Stimulated activated CD4-positive, alpha-beta T cell treated with anti-CD3 and anti-CD28 coated beads, Interleukin-12 subunit alpha, Interleukin-12 subunit beta, amount 100 ng/mL, for 4 hours (primary cell): ENCODE measurements at places on chromosomes 12 and 14.
A peak's percentile ranks its signal among the peaks of the same experiment; 100 is the strongest.

DNA sequence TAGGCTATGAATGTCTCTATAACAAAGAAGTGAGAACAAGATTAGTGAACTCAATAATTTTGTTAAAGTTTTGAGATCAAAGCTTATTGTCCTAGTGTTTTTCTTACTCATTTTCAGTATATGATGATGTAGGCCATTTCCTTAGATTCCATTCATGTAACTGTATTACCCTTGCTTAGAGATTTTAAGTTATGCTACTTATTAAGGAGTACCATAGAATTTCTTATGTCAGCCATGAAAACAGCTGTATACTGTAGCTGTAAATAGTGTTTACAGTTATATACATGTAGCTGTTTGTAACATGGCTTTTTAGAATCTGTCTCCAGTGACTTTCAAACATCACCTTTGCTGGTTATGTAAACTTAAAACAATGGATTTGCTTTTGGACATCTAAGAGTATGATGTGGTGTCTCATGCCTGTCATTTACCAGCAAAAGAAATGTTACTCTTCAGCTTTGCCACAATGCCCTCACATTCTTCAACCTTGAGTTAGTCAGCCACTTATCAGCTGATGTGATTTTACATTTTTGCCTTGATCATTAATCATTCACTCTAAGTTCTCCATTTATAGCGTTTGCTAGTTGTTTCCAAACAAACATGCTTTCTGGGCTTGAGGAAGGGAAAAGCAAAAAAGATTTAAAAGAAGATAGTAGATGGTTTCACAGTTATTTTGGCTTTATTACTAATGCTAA is 55.5 kb downstream of the SLC16A7 start:
- DNase-seq: no peak

DNA sequence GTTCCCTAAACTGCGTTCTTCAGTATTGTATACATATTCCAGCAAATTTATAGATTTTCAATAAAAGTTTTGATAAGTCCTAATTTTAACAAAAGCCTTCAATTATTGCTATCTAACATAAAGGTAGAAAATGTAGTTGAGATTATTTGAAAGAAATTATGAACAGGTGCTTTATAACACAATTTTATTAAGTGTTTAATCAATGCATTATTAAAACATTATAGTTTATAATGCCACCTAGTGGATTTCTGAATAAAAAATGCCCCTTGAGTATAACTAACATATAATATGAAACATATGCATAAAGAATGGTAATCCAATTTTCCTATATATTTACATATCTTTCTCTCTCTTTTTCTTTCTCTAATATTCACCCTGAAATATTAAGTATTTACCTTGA is 515.3 kb downstream of the SLC6A15 start:
- no peak for DNase-seq

- DNase-seq: no peak
These were observed 79.8 kb upstream of the TUNAR start for GRCh38 chr14:95796788-95797187.

DNA sequence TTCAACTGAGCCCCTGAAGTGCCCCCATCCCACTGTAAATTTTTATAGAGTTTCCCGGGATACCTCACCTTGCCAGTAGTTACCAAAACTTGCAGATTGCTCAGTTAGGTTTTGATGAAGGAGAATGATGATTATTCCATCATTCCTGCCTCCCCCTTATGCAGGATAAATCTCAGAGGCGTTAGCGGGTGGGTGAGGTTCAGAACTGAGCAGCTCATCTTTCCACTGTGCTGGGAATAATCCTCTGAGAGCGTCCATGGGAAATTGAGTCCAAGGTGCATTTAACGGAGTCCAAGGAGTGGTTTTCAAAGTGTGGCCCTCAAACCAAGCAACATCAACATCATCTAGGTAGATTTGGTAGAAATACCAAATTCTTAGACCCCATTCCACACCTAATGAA is 18.7 kb downstream of the ACSM4 start:
- DNase-seq: no peak

GRCh38 chr14:89911010-89911919 is 43.3 kb downstream of the EFCAB11 start:
- no peak for DNase-seq

DNA sequence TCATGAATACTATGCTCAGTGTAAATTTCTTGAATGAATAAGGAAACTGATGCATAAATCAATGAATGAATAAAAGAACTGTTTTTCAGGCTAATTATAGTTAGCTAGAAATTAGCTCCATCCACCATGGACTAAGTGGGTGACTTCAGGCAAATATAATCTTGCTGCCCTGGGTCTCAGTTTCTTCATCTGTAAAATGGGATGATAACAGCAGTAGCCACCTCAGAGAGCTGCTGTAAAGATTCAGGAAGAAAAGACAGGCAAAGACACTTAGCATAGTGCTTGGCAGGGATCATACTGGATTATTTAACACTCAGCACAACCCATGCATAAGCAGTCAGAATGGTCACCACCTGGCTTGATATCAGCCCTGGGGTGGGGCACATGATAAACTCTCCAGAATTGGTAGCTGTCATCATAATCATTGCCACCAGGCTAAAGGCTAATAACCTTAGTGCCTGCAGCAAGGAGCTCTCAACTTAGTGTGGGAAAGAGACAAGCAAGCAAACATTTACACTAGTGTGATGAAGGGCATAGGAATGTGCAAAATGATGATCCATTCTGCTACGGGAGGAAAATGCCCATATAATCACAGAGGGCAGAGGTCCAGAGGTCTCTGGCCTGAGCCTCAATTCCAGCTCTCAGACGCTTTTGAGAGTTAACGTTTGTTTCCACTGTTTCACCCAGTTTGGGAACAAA is 234.7 kb upstream of the TBX3 start:
- no peak for DNase-seq

- DNase-seq: no peak
These were observed 50.0 kb upstream of the STON2 start for GRCh38 chr14:81450100-81450531.

DNA sequence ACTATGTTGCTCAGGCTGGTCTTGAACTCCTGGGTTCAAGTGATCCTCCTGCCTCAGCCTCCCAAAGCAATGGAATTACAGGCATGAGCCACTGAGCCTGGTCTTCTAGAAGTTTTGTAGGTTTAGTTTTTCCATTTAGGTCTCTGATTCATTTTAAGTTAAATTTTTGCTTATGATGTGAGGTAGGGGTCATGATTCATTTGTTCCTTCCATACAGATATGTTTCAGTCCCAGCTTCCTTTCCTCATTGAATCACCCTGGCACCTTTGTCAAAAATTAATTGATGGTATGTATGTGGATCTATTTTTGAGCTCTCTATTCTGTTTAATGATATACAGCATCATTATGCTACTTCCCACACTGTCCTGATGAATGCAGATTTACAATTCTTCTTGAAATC is 25.6 kb upstream of the CABP1 start:
- DNase-seq: peak; percentile 2

DNA sequence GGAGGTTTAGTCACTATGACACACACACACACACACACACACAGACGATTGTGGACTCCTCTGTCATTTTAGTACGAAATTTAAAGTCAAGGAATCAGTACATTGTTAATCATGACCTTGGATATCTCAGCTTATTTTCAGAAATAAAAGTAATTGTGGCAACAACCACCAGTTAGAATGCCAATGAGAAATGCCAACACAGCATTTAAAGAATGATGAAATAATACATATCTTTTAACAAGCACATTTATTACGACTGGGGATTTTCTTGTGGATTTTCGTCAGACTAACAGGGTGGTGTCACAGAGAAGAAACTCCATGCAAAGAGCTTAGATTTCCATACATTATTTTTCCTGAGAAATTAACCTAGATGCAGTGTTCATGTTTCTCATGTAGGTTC is 1289.4 kb downstream of the AACS start:
- DNase-seq: no peak

DNA sequence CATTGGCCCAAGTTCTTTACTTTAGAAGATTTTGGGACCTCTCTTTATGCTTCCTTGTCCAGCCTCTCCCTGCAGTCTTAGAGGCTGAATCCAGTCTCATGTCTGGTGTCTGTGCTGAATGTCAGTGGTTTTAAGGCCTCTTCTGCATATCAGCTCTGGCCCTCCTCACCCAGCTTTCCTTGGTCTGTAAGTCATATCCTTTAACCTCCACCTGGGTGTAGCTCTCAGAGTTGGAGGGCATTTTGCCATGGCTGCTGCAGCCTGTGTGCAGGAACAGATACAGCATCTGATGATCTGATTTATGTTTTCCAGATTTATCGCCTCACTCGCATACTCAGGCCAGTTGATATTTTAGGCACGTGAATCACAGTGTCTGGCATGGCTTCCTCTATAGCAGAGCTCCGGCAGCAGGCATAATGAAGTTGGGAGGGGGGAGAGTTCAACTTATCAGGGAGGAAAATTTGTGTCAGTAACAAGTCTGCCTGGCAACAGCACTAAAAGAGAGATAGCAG is 335.0 kb downstream of the PCNX1 start:
- no peak for DNase-seq

- DNase-seq: no peak
These were observed 1.2 kb upstream of the TNFAIP2 start for GRCh38 chr14:103121846-103122584.

DNA sequence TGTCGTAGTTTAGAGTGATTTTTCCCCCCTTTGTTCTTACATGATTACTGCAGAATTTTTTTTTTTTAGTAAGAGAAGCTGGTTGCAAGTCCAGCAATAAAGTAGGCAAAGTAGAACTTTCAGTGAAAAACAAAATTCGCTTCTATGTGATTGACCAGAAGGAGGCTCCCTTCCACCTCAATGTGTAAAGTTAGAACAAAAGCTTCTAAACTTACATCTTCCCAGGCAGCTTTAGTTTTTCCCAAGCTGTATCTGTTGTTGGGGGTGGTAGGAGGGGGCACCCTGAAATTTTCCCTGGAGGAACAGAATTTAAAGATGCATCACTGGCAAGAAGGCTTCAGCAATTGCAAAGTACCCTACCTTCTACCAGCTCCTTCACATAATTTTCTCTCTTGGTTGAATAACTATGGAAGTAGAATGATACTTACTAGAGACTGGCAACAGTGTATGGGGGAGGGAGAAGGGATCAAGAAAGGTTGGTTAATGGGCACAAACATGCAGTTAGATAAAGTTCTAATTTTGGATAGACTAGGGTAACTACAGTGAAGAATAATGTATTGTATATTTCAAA is 87.3 kb upstream of the E2F7 start:
- DNase-seq: no peak

DNA sequence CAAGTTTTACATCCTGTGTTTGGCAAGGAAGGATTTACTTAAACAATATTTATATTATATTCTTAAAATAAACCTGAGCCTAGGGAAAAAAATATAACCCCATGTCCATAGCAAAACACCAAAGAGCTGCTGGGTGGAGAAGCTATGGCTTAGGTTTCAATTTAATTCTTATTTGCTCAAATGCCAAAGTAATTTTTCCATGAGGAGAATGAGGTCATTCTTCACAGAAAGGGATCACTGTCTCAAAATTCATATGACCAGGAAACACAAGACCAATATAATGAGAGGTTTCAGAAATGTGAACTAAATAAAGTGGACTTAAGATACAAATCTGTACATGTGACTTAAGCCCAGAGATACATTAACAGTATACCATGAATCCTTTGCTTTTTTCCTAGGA is 195.0 kb downstream of the PHLDA1 start:
- no peak for DNase-seq

- DNase-seq: no peak
These were observed 87.4 kb downstream of the LRRK2 start for GRCh38 chr12:40312196-40312595.

DNA sequence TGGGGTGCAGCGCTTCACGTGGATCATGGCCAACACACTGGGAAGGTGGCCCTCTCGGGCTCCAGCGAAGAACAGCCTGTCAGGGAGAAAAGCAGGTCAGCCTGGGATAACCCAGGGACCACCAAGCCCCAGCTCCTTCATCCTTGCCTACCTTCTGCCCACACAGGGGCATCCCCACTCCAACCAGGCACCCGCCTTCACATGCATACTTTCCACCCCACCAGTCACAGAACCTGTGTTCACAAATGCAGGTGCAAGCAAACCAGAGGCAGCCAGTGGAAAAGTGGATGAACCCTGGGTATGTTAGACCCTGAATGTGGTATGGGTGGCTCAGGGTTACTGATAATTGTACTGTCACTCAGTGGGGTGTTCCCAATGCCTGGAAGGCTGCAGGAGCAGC is 12.4 kb upstream of the CEBPE start:
- no peak for DNase-seq

DNA sequence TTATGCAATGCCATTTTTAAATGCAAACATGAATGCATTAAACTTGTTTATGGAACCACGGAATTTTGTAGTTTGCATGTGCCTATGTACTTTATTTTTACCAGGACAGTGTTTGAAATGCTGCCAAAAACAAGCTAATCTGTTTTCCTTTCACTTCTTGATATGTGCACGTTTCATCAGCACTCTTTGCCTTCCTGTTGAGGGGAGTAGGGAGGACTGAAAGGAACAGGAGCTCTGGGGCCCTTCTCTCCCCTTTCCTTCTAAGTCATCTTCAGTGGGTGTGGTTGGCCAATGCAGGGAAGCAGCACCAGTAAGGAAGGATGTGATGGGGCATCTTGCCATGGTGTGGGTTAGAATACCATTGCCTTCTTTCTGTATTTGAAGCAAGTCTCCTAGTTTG is 12.1 kb upstream of the PPP4R4 start:
- no peak for DNase-seq

GRCh38 chr12:108568338-108569154 is 6.2 kb downstream of the ISCU start:
- DNase-seq: peak; percentile 46

- no peak for DNase-seq
These were observed 19.4 kb upstream of the EIF2B2 start for GRCh38 chr14:74983343-74983742.

DNA sequence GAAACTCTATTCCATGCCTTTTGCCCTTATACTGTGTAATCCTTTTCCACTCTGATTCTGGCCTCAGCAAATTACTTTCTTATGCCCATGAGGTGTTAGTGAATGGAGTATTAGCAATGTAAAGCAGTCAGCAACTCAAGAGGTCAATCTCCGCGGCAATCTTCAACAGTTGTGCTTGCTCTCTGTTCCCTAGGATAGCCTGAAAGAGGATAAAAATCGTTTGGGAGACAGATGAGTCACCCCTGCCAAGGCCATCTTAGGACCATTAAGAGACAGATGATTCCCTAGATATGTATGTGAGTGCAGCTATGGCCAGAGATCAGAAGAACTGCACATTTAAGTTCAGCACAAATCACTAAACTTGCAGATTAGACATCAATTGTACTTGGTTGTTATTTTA is 1145.8 kb downstream of the GALC start:
- no peak for DNase-seq

DNA sequence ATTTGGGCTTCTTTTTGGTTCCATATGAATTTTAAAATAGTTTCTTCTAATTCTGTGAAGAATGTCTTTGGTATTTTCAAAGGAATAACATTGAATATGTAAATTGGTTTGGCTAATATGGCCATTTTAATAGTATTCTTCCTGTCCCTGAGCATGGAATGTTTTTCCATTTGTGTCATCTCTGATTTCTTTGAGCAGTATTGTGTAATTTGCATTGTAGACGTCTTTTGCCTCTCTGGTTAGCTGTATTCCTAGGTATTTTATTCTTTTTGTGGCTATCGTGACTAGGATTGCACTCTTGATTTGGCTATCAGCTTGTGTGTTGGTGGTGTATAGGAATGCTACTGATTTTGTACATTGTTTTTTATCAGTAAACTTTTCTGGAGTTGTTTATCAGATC is 601.9 kb downstream of the SNAPC1 start:
- DNase-seq: no peak
